ENCODE measurements at places on chromosomes 12 and 14.
A peak's percentile ranks its signal among the peaks of the same experiment; 100 is the strongest.

GRCh38 chr14:50389668-50390441, 6.8 kb downstream of the CDKL1 start:
- no peak for DNase-seq

GRCh38 chr12:51855586-51856428, 7.3 kb upstream of the FIGNL2 start:
- no peak for DNase-seq

GRCh38 chr12:6752167-6752920, 597 bp downstream of the MLF2 start:
- DNase-seq: no peak

GRCh38 chr14:68878908-68879307, 86.0 kb upstream of the ZFP36L1 start:
- DNase-seq: no peak

DNA sequence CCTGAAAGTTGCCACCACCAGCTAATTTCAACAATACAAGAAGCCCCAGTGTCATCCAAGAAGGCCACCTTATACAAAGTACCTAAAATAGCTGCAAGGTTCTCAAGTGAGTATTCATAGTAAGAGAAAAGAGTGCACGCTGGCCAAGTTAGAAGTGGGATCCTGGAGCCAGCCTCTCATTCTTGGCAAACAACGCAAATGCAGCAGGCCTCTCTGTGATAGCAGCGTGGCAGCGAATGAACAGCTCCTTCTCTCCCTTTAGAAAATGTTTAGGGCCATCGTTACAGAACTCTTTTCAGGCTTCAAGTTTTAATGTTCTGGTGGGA, 78.0 kb upstream of the IFNG-AS1 start:
- DNase-seq: no peak

DNA sequence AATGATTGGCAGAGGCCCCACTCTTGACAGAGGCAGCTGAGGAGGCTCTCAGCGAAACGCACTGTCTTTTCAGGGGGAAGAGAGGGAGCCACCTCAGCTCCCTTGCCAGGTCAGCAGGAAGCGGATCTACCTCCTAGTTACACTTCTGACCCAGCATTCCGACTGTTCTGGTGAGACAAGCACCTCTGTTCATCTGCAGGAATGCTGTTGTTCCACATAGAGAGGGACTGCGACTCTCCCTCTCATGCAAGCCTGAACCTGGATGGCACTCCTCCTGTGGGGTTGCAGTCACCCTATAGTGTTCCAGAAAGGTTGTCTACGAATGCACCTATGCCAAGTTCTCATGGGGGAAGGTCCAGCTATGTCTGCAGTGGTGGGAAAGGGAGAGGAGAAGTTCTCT, 37.1 kb upstream of the AEBP2 start:
- no peak for DNase-seq

DNA sequence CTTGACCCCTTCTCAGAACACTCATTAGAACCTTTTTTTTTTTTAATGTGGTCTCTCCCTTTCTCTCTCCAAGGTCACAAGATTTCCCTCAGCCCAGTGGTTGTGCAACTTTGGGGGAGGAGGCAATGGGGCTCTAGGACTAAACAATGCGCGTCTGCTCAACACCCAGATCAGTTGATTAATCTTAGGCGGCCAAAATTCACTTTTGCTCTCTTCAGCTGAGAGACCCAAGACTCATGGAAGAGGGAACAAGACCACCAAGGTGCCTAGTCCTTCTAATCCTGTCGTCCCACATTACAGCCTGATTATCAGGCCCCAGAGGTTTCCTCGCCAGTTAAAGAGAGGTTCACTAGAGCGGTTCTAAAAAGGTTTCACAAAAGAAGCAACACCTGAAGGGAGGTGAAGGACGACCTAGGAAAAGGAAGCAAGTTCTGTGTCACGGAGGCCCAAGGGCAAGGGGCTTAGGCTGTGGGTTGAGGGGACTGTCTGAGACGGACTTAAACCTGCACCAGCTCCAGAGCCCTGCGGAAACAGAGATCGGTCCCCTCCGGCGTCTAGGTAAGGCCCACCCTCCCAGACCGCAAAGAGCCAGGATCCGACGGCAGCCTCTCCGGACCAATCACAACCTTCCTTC, 824 bp upstream of the TARBP2 start:
- no peak for DNase-seq

- no peak for DNase-seq
These were observed at the start of gene ANHX for GRCh38 chr12:133235401-133236112. Gene ANHX (minus strand): TSS chr12:133235877. CDS start chr12:133234356, 1,521 bp downstream.

- DNase-seq: no peak
These were observed 18.3 kb downstream of the POP5 start for GRCh38 chr12:120562906-120563305.

- DNase-seq: peak; percentile 39
These were observed 113.7 kb downstream of the NCOR2 start for GRCh38 chr12:124453419-124454351.

GRCh38 chr12:108826101-108826806, 31.1 kb downstream of the SSH1 start:
- no peak for DNase-seq

DNA sequence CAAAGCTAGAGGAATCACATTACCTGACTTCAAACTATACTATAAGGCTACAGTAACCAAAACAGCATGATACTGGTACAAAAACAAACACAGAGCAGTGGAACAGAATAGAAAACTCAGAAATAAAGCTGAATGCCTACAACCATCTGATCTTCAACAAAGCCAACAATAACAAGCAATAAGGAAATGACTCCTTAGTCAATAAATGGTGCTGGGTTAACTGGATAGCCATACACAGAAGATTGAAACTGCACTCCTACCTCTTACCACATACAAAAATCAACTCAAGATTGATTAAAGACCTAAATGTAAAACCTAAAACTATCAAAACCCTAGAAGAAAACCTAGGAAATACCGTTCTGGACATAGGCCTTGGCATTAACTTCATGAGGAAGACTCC, 182.6 kb upstream of the CNOT2 start:
- no peak for DNase-seq

DNA sequence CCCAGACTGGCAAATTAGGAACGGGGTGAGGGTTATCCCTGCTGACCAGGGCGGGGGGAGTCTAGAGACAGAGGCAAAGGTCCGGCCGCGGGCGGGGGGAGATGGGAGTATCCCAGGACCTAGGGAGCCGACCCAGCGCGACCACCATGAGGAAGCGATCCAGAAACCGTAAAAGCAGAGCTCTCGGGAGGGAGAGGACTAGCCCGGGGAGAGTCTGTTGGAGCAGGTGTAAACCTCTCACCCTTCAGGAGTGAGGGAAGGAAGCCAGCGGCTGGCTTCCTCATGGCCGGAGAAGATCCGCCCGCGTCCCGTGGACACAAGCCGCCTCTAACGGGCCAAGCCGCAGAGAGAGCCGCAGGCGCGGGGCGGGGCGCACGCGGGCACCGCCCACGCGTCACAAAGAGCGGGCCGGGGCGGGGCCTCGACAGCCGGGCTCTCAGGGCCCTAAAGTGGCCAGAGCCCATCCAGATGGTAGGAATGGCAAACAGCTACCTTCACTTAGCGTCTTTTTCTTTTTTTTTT, at the start of gene ACRBP:
Gene ACRBP, minus strand, starts transcription at position 350 of the 522 bp plus-strand sequence. Its CDS starts 66 bp downstream, at position 284.
- no peak for DNase-seq

- DNase-seq: no peak
These were observed 449.3 kb downstream of the FOXG1 start for GRCh38 chr14:29215853-29216252.
